MM.1S (cell line): ENCODE measurements at places on chromosomes 4 and X.

DNA sequence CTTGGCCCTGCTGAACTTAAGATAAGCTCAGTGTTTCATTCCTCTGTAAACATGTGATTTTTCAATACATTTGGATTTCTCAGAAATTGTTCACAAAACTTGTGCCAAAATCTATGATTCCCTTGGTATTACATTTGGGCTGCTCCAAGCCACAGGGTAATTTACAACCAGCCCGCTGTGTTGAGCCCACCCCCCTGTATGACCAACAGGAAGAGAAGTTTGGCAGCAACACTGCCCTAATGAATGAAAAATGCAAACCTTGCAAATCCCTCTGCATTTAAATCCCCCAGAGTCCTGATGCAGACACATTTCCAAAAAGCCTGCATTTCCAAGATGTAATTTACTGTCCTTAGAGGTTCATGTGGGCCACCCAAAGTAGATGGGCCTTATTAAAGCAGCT, 34.1 kb upstream of the GAB1 start:
- no peak for DNase-seq

- DNase-seq: no peak
Observed at GRCh38 chr4:159178151-159178546, 75.3 kb downstream of the RAPGEF2 start.

- DNase-seq: no peak
Observed at GRCh38 chr4:140240237-140240636, 86.3 kb upstream of the MAML3 start.

- peak; percentile 52 for DNase-seq
Observed at GRCh38 chr4:86496094-86497080, 97.7 kb upstream of the PTPN13 start.
